ENCODE measurements at places on chromosomes 12 and 14. TPM values are rescaled to one million over a fixed set of nuclear protein-coding genes. Genes with fewer than 3 reads are reported as not detected.

Gene KLRG1
- total RNA-seq, result 4.3 TPM

Gene PKP2
- total RNA-seq, result not detected

DNA sequence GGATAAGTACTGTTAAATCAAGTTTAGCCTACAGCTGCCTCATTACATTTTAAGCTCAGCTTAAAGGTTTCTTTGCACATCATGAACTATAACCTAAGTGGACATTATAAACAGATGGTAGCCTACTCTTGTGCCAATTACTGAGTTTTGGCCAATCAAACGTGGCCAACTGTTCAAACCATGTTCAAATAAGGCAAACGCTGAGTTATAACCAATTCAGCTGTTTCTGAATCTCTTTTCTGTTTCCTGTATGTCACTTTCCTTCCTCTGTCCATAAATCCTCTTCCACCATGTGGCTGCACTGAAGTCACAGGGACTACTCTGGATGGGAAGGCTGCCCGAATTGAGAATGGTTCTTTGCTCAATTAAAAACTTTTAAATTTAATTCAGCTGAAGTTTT lies 98.4 kb downstream of the BCAT1 start:
- no peak overlapping the region for H3K27ac ChIP-seq
- H3K36me3 ChIP-seq, result peaks cover 12% of the 10 kb centered on the region
- H3K4me1 ChIP-seq, result peaks cover 13% of the 10 kb centered on the region
- no peak overlapping the region for H3K4me3 ChIP-seq

DNA sequence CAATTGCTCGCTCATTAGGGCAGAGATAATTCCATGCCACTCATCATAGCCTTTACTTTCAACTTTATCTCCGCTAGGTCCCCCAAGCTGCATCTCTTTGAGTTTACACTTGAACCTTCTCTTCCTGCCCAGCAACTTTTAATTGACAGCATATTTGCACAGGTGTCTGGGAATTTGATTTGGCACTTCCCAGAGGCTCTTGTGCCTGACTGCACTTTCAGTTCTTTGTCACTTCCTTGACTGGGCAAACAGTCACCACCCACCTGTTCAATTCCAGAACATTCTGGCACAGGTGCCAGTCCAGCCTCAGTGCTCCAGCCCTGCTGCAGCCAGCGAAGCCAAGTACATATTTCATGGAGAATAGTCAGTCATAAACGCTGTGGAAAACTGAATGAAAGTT lies 110.1 kb upstream of the LRIG3 start:
- no peaks in the 10 kb centered on the region for H3K27me3 ChIP-seq
- no peaks in the 10 kb centered on the region for H3K4me1 ChIP-seq
- no peak overlapping the region for H3K27ac ChIP-seq
- no peak overlapping the region for H3K4me3 ChIP-seq

GRCh38 chr12:89472508-89472907 lies 52.1 kb downstream of the GALNT4 start:
- H3K36me3 ChIP-seq, result peaks cover 25% of the 10 kb centered on the region
- H3K4me3 ChIP-seq, result no peak overlapping the region
- peak overlapping the region; percentile 81 for H3K27ac ChIP-seq
- DNase-seq, result no peak
- peaks cover 74% of the 10 kb centered on the region for H3K4me1 ChIP-seq
- H3K27me3 ChIP-seq, result no peaks in the 10 kb centered on the region

DNA sequence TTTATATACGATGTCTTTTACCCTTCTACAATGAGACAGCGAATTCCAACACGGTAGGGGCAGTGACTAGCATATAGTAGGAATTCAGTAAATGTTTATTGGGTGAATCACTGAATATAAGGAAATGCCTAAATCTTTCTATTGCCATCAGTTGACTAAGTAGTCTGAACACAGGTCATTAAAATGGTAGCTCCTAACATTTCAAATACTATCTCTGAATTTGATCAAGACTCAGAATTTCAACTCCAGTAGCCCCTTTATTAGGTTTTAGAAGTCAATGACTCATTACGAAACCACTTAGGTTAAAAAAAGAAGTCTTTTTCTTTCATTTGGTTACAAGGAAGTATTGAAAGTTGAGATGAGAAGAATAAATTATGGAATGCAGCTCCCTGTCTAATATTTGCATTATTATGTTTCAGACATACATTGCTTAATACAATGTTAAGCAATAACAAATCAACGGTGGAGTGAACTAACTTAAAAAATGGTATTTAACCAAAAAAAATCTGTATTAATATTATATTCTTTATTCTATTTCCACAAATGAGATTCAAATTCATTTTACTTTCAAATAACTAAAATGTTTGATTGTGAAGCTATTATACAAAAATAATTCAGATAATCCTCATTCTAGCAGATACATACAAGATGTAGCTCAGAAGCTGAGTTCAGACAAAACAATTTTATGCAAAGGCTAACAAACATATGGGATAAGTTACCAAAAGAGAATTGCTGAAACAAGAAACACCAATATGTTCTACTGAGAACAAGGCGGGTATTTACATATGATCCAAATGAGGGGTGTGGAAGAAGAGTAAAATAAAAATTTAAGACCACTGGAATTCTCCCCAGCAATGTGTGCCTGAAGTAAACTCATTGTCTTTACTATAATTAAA lies 302.7 kb downstream of the CEP128 start:
- no peaks in the 10 kb centered on the region for H3K4me1 ChIP-seq
- H3K36me3 ChIP-seq, result no peaks in the 10 kb centered on the region
- no peak for DNase-seq

- H3K4me1 ChIP-seq, result no peaks in the 10 kb centered on the region
- H3K4me3 ChIP-seq, result no peak overlapping the region
- peaks cover 14% of the 10 kb centered on the region for H3K27me3 ChIP-seq
Measured at GRCh38 chr14:93701562-93701961, 86.7 kb downstream of the PRIMA1 start.

DNA sequence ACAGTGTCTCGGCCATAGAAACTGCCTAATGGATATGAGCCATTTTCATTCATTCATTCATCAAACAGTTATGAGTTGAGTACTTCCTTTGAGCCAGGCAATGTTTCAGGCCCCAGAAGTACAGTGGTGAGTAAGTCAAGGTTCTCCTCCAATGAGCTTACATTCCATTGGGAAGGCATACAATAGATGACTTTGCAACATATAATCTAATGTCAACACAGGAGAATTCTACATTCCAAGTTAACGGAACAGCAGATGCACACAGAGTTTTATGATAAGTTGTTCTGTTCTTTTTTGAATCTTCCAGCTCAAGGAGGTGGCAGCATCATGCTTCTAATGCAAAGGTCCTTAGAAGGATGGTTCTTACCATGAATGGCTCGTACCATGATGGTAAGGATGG lies 3.2 kb upstream of the RFC5 start:
- no peak for DNase-seq
- H3K27ac ChIP-seq, result no peak overlapping the region
- no peaks in the 10 kb centered on the region for H3K36me3 ChIP-seq
- H3K4me3 ChIP-seq, result no peak overlapping the region

- peaks cover 6% of the 10 kb centered on the region for H3K36me3 ChIP-seq
- DNase-seq, result no peak
Measured at GRCh38 chr14:59256331-59256730, 67.9 kb downstream of the DAAM1 start.

GRCh38 chr14:59333235-59333634 lies 131.9 kb downstream of the GPR135 start:
- no peak overlapping the region for H3K27ac ChIP-seq
- H3K36me3 ChIP-seq, result peaks cover 1% of the 10 kb centered on the region
- peaks cover 3% of the 10 kb centered on the region for H3K4me1 ChIP-seq
- DNase-seq, result no peak

Measured in activated CD8-positive, alpha-beta memory T cell treated with anti-CD3 and anti-CD28 coated beads, Interleukin-2, amount 10 ng/mL, durations not matched to agents 7 days and 5 days (primary cell).